ENCODE measurements at places on chromosomes 2 and 18.

GRCh38 chr2:84175340-84175739 lies 283.7 kb downstream of the SUCLG1 start:
- DNase-seq, result no peak

DNA sequence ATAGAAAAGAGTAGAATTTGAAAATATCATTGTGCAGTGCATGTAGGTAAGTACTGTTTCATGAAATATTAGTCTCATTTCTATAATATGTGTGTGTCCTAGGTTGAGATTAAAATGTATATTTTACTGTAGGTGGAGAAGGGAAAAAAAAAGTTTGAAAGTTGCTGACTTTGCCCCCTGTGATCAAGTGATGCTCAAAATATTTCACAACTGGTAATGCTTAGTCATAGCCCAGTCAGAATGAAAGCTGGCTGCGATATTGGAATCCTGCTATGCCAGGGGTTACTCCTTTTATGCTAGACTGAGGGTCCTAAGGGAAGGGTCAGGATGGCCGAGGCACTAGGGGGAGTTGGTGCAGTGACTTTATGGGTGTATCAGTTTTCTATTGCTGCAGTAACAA lies 19.5 kb upstream of the CFAP36 start:
- DNase-seq, result no peak

DNA sequence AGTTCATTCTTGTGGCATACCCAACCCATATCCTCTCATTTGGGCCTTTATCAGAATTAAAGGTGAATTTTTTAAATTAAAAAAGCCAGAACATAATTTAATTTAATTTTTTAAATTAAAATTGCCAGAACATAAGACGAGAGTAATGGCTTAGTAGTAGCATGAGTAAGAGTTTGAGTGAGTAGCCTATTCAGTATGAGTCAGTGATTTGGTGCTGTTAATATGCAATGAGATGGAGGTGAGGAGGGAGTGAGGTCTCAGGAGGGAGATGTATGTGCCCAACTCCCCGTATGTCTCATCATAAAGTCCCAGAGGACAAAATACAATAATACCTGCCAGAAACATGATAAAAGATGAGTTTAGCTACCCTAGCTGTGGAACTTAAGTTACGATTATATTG lies 115.3 kb upstream of the THOC1 start:
- no peak for DNase-seq

GRCh38 chr2:72148837-72149555 lies 1.3 kb upstream of the CYP26B1 start:
- DNase-seq, result peak; percentile 24

DNA sequence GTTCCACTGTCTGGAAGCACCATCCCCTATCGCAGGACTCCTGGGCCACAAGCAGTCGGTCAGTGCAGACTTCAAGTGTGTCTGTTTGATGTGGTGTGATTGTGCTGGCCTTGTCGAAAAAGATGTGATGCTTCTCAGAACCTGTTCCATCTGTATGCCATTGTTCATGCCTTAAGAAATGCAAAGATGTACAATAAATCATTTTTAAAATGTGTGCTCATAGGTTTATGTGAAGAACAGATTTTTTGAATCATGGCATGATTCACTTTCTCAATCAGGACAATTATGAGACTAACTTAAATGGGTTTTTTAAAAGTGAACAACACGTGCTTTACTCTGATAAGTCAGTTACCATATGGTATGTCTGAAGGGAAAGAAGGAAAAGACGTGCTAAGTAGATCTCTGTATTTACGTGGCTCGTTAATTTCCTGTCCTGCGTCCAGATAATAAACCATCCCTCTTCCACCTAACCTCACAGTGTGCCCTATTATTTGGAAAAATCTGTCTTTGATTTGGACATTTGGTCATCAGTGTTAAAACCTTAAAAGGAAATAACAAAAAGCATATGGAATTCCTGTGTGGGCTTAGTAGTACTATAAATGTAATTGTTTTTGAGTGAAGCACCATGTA lies 54.9 kb downstream of the PRKRA start:
- no peak for DNase-seq

GRCh38 chr2:230358305-230358704 lies 31.3 kb downstream of the SP140L start:
- no peak for DNase-seq

Data from mucosa of gallbladder (tissue), 1 donor.